ENCODE measurements at places on chromosomes 16 and 17. TPM values are rescaled to one million over a fixed set of nuclear protein-coding genes. Genes with fewer than 3 reads are reported as not detected.
A peak's percentile ranks its signal among the peaks of the same experiment; 100 is the strongest.

UTS2R gene
- total RNA-seq: not detected

PERCC1 gene
- total RNA-seq: 4.7 TPM

DOC2B gene
- total RNA-seq: 1.0 TPM

EVPL gene
- total RNA-seq: not detected

C17orf67 gene
- 0.19 TPM for total RNA-seq

TNFSF13 gene
- total RNA-seq: 4.6 TPM

GINS2 gene
- total RNA-seq: 9.3 TPM

TMC8 gene
- 7.9 TPM for total RNA-seq

DLG4 gene
- 2.1 TPM for total RNA-seq

AXIN2 gene
- total RNA-seq: 1.0 TPM

CDH15 gene
- not detected for total RNA-seq

CHST5 gene
- total RNA-seq: not detected

HS3ST3B1 gene
- total RNA-seq: 33.5 TPM

CLEC18B gene
- total RNA-seq: not detected

TEKT3 gene
- total RNA-seq: 0.33 TPM

- H3K4me3 ChIP-seq: no peak overlapping the region
- no peak overlapping the region for H3K27ac ChIP-seq
These were observed 25.1 kb upstream of the MMP2 start for GRCh38 chr16:55453909-55454308.

- H3K4me3 ChIP-seq: no peak overlapping the region
- no peak overlapping the region for H3K27ac ChIP-seq
- H3K4me1 ChIP-seq: no peaks in the 10 kb centered on the region
- no peaks in the 10 kb centered on the region for H3K27me3 ChIP-seq
- no peaks in the 10 kb centered on the region for H3K36me3 ChIP-seq
These were observed 40.7 kb upstream of the SLC6A2 start for GRCh38 chr16:55615071-55615470.

GRCh38 chr17:45150911-45151809 lies 2.9 kb downstream of the HEXIM1 start:
- peaks cover 2% of the 10 kb centered on the region for H3K4me1 ChIP-seq
- H3K27ac ChIP-seq: peak overlapping the region; percentile 21
- no peaks in the 10 kb centered on the region for H3K27me3 ChIP-seq
- no peaks in the 10 kb centered on the region for H3K36me3 ChIP-seq
- H3K4me3 ChIP-seq: peak overlapping the region; percentile 67
- DNase-seq: no peak

GRCh38 chr17:58233543-58233942 lies 4.8 kb upstream of the LPO start:
- no peak overlapping the region for H3K27ac ChIP-seq
- H3K27me3 ChIP-seq: peaks cover 7% of the 10 kb centered on the region
- H3K36me3 ChIP-seq: no peaks in the 10 kb centered on the region
- no peak overlapping the region for H3K4me3 ChIP-seq
- no peaks in the 10 kb centered on the region for H3K4me1 ChIP-seq

GRCh38 chr16:56833243-56833970 lies 31.6 kb upstream of the SLC12A3 start:
- no peak for DNase-seq
- H3K27me3 ChIP-seq: no peaks in the 10 kb centered on the region
- H3K4me1 ChIP-seq: no peaks in the 10 kb centered on the region
- peaks cover 26% of the 10 kb centered on the region for H3K36me3 ChIP-seq
- no peak overlapping the region for H3K27ac ChIP-seq
- no peak overlapping the region for H3K4me3 ChIP-seq

- H3K4me3 ChIP-seq: no peak overlapping the region
- no peak overlapping the region for H3K27ac ChIP-seq
- H3K27me3 ChIP-seq: no peaks in the 10 kb centered on the region
- no peak for DNase-seq
These were observed 165.1 kb downstream of the ABCC12 start for GRCh38 chr16:47990676-47991075.

- H3K27me3 ChIP-seq: no peaks in the 10 kb centered on the region
- H3K4me3 ChIP-seq: no peak overlapping the region
- H3K4me1 ChIP-seq: no peaks in the 10 kb centered on the region
- no peaks in the 10 kb centered on the region for H3K36me3 ChIP-seq
These were observed 80.6 kb downstream of the NETO2 start for GRCh38 chr16:47063011-47063724.

- no peak for DNase-seq
- H3K4me1 ChIP-seq: no peaks in the 10 kb centered on the region
- H3K36me3 ChIP-seq: no peaks in the 10 kb centered on the region
- no peak overlapping the region for H3K4me3 ChIP-seq
- H3K27ac ChIP-seq: no peak overlapping the region
These were observed 679.5 kb downstream of the KCNJ2 start for GRCh38 chr17:70848785-70849184.

GRCh38 chr17:53543472-53543871 lies 279.3 kb upstream of the KIF2B start:
- H3K36me3 ChIP-seq: no peaks in the 10 kb centered on the region
- H3K27me3 ChIP-seq: no peaks in the 10 kb centered on the region
- no peaks in the 10 kb centered on the region for H3K4me1 ChIP-seq
- H3K4me3 ChIP-seq: no peak overlapping the region
- no peak for DNase-seq

GRCh38 chr16:15899538-15900100 lies 11.2 kb upstream of the CEP20 start:
- DNase-seq: no peak
- H3K4me1 ChIP-seq: no peaks in the 10 kb centered on the region
- H3K27ac ChIP-seq: no peak overlapping the region
- no peak overlapping the region for H3K4me3 ChIP-seq
- no peaks in the 10 kb centered on the region for H3K27me3 ChIP-seq

GRCh38 chr17:72699545-72699944 lies 392.9 kb downstream of the SLC39A11 start:
- DNase-seq: no peak
- no peaks in the 10 kb centered on the region for H3K36me3 ChIP-seq
- no peak overlapping the region for H3K4me3 ChIP-seq
- H3K4me1 ChIP-seq: no peaks in the 10 kb centered on the region

- H3K4me3 ChIP-seq: no peak overlapping the region
- H3K4me1 ChIP-seq: no peaks in the 10 kb centered on the region
- no peaks in the 10 kb centered on the region for H3K36me3 ChIP-seq
These were observed 87.7 kb downstream of the ENGASE start for GRCh38 chr17:79162012-79162963.

- H3K27me3 ChIP-seq: no peaks in the 10 kb centered on the region
- no peaks in the 10 kb centered on the region for H3K36me3 ChIP-seq
- no peak overlapping the region for H3K27ac ChIP-seq
- no peak overlapping the region for H3K4me3 ChIP-seq
- H3K4me1 ChIP-seq: no peaks in the 10 kb centered on the region
These were observed 132.6 kb upstream of the NOL11 start for GRCh38 chr17:67585077-67585602.

DNA sequence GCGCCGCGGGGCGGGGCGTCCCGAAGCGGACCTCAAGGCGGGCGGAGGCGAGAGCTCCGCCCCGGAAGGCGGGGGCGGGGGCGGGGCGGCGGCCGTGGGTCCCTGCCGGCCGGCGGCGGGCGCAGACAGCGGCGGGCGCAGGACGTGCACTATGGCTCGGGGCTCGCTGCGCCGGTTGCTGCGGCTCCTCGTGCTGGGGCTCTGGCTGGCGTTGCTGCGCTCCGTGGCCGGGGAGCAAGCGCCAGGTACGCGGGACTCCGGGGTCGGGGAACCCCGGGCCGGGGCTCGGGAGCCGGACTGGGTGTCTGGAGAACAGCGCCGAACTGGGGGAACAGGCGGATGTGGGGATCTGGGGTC lies at the start of gene TNFRSF12A:
TSS of gene TNFRSF12A (plus strand) at position 122 of the 357 bp plus-strand sequence. CDS start at position 152, 30 bp downstream.
- H3K4me1 ChIP-seq: peaks cover 32% of the 10 kb centered on the region
- H3K27ac ChIP-seq: peak within 1 kb of the TSS; percentile 92

DNA sequence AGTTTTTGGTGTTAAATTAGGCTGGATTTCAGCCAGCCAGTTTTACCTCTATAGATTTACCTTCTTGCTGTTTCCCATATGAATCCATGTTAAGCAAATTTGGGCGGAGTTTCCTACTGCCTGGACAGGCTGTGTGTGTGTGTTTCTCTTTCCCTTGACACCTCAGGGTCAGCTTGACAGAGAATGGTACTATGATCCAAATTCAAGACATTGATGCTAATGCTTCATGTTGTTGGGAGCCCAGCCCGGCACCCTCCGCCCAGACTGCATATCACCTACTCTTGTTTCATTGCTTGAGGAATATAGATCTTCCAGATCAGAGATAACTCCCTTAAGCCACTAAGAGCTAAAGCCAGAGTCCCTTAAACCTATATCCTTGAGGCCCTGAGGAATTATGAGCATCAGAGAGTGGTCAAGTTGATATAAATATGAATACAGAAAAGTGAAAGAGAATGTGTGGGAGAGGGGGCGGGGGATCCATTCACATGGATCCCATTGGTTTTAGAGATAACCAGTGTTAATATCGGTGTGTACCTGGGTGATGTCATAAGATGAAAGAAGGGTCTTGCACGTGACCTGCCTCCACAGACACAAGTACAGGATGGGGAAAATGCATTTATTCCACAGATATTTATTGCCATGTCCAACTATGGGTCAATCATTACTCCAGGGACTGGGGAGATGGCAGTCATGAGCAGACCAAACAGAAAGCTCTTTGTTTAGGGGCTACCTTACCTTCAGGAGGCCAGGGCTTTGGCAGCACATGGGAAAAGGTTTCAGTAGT lies 69.7 kb downstream of the WIPI1 start:
- H3K4me1 ChIP-seq: peaks cover 42% of the 10 kb centered on the region
- no peaks in the 10 kb centered on the region for H3K27me3 ChIP-seq
- H3K4me3 ChIP-seq: no peak overlapping the region
- DNase-seq: no peak

- H3K4me1 ChIP-seq: peaks cover 22% of the 10 kb centered on the region
- H3K27me3 ChIP-seq: no peaks in the 10 kb centered on the region
- H3K36me3 ChIP-seq: no peaks in the 10 kb centered on the region
- H3K4me3 ChIP-seq: no peak overlapping the region
These were observed 30.6 kb downstream of the CDRT15 start for GRCh38 chr17:14205992-14206461.

DNA sequence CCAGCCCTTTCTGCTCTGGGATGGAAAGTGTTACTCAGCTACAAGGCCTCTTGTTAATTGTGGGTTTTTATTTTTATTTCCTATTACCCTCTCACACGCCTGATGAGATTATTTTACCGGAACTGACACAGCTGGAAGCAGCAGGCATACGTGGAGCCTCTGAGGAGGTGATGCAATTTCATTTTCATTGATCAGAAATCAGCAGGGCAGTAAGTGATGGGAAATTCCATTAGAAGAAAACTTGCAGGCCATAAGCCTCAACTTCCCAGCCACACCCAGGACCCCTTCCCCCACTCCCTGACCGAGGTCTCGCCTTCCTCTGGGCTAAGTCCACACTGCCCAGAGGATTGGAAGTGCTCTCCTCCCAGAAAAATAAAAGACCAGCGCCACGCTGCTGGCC lies 69.7 kb downstream of the ZFHX3 start:
- no peak for DNase-seq
- no peak overlapping the region for H3K27ac ChIP-seq
- H3K27me3 ChIP-seq: no peaks in the 10 kb centered on the region
- H3K36me3 ChIP-seq: no peaks in the 10 kb centered on the region
- no peak overlapping the region for H3K4me3 ChIP-seq

DNA sequence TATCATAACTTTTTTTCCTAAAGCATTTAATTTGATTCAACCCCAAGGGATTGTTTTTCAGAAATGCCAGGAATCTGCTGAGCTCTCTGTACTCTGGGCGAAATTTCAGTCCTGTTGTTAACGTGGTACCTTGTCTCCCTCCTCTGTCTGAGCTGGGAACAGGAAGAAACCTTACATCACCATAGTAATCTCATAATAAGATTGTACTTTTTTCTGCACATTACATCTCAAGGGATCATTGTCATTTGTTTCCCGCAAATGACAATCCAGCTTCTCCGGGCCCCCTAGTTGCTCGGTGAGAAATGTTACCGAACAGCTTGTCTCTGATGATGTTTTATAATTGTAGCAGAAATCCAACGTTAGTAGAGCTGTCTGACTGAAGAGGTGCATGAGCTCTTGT lies 152.7 kb upstream of the ERCC4 start:
- no peak for DNase-seq
- H3K4me3 ChIP-seq: no peak overlapping the region
- H3K4me1 ChIP-seq: no peaks in the 10 kb centered on the region
- H3K27me3 ChIP-seq: no peaks in the 10 kb centered on the region

DNA sequence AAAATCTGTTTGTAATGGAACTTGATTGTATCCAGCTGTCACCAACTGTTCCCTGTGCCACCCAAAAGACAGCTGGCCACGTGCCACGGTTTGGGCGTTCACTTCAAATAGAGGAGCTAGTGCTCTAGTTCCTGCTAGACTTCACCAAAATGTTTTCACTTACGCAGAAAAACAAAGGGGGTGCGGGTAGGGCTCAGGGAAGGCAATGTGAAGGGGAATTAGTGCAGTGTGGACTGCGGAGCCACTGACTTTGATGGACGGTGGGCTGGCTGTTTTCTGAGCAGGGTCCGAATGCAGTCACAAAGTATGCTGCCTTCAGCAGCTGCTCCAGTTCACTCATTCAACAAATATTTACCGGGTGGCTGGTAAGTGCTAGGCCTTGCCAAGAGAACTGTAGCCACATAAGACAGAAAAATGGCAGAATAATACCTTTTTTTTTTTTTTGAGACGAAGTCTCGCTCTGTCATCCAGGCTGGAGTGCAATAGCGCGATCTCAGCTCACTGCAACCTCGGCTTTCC lies 7.6 kb upstream of the CYTH1 start:
- H3K27ac ChIP-seq: peak overlapping the region; percentile 43
- H3K4me3 ChIP-seq: no peak overlapping the region

- H3K4me1 ChIP-seq: peaks cover 11% of the 10 kb centered on the region
- H3K4me3 ChIP-seq: no peak overlapping the region
- H3K36me3 ChIP-seq: no peaks in the 10 kb centered on the region
These were observed 9.1 kb upstream of the MMD start for GRCh38 chr17:55430541-55431288.

- no peak overlapping the region for H3K4me3 ChIP-seq
- H3K27me3 ChIP-seq: peaks cover 2% of the 10 kb centered on the region
- no peaks in the 10 kb centered on the region for H3K4me1 ChIP-seq
- H3K27ac ChIP-seq: no peak overlapping the region
These were observed 789.4 kb upstream of the KIF2B start for GRCh38 chr17:53033297-53033696.

DNA sequence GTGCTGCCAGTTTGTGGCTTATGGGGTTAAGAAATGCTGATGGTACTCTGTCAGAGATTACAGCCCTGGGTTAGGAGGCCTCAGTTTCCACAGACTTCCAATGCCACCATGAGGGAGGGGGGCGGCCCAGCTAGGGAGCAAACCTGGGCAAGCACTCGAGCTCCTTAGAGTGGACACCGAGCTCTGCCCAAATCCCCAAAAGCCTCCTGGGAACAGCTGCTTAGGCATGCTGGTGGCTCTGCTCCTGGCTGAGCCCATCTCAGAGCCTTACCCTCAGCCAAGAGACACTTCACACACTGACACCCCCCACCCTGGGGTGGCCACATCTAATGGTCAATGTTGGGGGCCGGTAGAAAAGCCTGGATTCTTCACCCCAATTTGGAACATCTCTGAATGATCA lies 66.1 kb downstream of the C16orf78 start:
- no peak for DNase-seq
- no peaks in the 10 kb centered on the region for H3K27me3 ChIP-seq
- H3K27ac ChIP-seq: no peak overlapping the region
- no peak overlapping the region for H3K4me3 ChIP-seq
- no peaks in the 10 kb centered on the region for H3K4me1 ChIP-seq

- H3K4me1 ChIP-seq: no peaks in the 10 kb centered on the region
- H3K4me3 ChIP-seq: no peak overlapping the region
- H3K36me3 ChIP-seq: peaks cover 26% of the 10 kb centered on the region
These were observed 10.7 kb downstream of the CTC1 start for GRCh38 chr17:8237175-8237574.

- peaks cover 3% of the 10 kb centered on the region for H3K27me3 ChIP-seq
- no peak overlapping the region for H3K4me3 ChIP-seq
- DNase-seq: no peak
- no peaks in the 10 kb centered on the region for H3K36me3 ChIP-seq
These were observed 108.4 kb downstream of the CDH13 start for GRCh38 chr16:82735186-82735585.

Measured in liver (tissue), 10 donors.